Umbilical cord (tissue), 2 donors: ENCODE measurements at places on chromosomes 12 and 14. TPM values are rescaled to one million over a fixed set of nuclear protein-coding genes. Genes with fewer than 3 reads are reported as not detected.

The SLC2A13 gene
- 30.8 TPM for total RNA-seq

The GUCY2C gene
- total RNA-seq: 0.72 TPM

The TAC3 gene
- total RNA-seq: 6.5 TPM

The NPFF gene
- not detected for total RNA-seq

- no peak for DNase-seq
Measured at GRCh38 chr12:122348505-122348904, 74.0 kb downstream of the CLIP1 start.

DNA sequence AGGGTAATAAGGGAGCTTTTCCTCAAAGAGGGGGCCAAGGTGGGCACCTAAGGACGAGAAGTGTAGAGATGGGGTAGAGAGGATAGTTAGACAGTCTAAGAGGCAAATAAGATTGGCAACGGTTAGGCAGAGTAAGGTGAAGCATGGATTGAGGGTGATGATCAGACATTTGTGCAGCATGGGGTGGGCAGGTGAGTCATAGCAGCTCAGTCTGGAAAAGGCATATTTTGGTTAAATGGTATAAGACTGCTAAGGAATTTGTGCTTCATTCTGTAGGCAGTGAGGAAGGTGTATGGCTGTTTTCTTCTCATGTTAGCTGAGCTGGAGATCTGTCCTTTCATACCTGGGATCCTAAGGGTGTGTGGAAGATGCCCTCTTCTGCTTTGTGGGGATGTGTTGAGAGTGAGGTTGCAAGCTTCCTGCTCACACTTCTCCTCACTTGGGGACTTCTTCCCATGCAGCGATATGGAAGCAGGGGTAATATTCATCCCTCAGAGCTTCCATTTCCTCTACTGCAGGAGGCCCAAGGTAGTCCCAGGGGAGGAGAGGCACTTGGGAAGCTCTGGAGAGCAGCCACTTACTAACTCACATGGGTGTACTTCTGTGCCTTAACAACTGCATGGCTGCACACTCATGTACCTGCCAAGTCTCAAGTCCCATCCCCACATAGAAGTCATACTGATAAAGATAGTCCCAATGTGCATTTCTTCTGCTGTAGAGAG lies 28.9 kb downstream of the GSG1 start:
- DNase-seq: no peak

DNA sequence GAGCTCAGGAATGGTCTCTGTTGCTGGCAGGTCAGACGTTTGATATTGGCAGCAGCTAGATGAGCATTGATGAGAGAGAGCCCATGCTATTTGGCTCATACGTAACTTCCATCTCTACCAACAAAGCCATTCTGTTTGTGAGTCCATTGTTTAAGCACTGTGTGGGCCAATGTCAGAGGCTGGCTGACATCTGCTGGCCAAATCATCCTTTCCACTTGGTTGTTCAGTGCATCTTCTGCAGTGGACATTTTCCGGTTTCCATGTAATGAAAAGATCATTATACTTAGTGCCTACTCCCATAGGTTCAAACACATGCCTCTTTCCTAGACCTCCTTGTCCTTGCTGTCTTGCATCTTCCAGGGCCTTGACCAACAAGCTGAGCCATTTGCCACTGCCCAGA lies 59.2 kb downstream of the IFT81 start:
- no peak for DNase-seq

- no peak for DNase-seq
Measured at GRCh38 chr12:6183689-6184428, 16.3 kb upstream of the CD9 start.

DNA sequence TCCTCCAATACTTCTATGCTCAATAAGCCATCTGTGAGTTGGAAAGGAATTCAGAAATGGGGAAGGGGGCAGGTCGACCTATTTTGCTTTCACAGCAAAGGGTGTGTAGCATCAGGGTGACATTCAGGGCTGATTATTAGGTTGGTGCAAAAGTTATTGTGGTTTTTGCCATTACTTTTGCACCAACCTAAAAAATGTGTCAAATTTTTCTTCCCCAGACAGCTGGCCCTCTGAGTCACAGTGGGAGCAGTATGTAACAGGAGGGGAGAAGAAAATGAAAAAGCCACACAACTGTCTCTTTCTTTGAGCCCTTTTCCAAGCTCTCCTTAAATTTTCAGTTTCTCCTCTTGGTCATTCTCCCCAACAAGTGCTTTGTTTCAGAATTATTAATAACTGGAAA lies 47.1 kb upstream of the GZMB start:
- no peak for DNase-seq
